ENCODE measurements at places on chromosomes 3 and 15.

DNA sequence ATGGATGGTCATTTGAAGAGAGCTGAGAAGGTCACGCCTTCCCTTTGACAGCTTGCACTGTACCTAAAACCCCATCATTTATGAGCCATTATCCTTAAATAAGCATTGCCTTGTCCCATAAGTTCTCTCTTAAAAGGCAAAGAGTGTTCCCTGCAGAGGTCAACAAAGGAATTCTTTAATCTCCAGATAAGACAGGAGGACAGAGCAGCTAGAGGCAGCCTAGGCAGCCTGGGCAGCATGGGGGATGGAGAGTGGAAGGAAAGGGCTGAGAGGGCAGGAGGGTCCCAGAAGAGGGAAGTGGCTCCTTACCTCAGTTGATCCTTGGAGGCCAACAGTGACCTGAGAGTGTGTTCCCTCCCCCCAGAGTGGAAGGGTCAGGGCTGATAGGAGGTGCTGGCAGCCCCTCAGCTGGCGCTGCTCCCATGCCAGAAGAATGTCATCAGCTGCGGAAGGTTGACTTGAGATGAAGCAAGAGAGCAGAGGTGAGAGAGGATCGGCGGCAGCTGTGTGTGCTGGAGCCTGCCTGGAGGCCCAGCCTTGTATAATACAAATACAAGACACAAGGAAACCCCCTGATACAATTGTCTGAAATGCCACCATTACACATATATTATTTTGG, 12.8 kb downstream of the KBTBD13 start:
- DNase-seq, result no peak

- no peak for DNase-seq
Observed at GRCh38 chr3:13415236-13415986, 4.7 kb downstream of the NUP210 start.

GRCh38 chr3:177420651-177421480, 223.6 kb upstream of the TBL1XR1 start:
- DNase-seq, result no peak

DNA sequence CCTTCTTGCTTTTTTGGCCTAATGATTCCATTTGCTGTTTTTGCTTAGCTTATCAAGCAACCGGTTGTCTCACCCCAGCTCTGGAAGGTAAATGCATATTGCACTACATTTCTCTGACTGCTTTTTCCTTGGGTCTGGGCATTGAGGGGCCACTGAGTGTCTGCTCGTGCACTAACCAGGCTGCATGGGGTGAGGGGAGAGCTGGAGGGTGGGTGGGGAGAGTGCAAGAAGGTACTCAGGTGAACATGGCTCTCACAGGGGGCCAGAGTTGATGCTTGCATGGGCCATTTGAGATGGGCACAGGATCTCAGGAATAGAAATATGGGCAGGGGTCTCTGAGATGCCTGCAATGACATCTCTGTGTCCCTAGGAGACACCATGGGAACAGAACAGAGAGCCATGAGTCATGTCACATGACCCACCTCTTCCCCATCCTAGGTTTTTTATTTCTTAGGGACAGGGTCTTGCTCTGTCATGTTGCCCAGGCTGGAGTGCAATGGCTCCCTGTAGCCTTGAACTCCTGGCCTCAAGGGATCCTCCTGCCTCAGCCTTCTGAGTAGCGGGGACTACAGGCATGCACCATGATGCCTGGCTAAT, 6.2 kb downstream of the ALPK3 start:
- no peak for DNase-seq

GRCh38 chr15:41983221-41983620, 10.9 kb upstream of the EHD4 start:
- DNase-seq, result no peak

DNA sequence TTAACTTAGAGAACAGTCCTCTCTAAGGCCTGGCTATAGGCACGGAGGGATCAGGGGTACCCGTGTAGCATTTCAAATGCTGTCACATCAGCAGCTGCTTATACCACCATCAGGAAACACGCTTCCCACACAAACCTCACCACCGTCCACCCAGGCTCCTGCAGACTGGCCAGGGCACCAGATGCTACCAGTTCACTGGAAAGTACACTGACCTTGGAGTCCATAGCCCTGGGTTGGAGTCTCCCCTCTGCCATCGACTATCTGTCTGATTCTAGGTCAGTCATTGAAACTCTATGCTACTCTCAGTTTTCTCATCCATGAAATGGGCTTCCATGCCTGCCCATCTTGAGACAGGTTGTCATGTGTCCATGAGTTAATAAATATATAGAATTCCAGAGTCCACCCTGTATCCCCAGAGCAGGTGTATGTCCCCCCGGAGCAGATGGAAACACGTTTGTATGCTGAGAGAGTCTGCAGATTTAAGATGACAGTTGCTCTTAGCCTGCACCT, 156.0 kb upstream of the SMAD3 start:
- DNase-seq, result no peak

- DNase-seq, result no peak
Observed at GRCh38 chr3:127525373-127525772, 65.2 kb downstream of the TPRA1 start.

GRCh38 chr3:181859518-181859917, 147.8 kb downstream of the SOX2 start:
- no peak for DNase-seq

- DNase-seq, result no peak
Observed at GRCh38 chr3:70308760-70309159, 3.7 kb downstream of the MDFIC2 start.

DNA sequence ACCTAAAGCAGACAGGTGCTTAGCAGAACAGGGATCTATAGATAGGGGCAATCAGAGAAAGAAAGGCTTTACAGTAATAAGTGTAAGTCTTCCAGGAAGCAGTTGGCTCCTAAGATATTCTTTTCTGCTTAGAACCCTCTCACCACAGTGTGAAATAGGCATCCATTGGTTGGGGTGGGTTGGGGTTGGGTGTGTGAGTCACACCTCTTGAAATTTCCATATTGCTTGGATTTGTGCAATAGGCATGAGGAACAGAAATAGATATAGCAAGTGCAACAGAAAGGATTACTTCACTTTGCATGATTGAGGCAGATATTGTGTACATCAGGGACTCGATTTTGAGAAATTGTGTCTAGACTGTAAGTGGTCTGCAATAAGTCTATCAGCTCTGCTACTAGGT, 200.1 kb upstream of the GAP43 start:
- DNase-seq, result no peak

DNA sequence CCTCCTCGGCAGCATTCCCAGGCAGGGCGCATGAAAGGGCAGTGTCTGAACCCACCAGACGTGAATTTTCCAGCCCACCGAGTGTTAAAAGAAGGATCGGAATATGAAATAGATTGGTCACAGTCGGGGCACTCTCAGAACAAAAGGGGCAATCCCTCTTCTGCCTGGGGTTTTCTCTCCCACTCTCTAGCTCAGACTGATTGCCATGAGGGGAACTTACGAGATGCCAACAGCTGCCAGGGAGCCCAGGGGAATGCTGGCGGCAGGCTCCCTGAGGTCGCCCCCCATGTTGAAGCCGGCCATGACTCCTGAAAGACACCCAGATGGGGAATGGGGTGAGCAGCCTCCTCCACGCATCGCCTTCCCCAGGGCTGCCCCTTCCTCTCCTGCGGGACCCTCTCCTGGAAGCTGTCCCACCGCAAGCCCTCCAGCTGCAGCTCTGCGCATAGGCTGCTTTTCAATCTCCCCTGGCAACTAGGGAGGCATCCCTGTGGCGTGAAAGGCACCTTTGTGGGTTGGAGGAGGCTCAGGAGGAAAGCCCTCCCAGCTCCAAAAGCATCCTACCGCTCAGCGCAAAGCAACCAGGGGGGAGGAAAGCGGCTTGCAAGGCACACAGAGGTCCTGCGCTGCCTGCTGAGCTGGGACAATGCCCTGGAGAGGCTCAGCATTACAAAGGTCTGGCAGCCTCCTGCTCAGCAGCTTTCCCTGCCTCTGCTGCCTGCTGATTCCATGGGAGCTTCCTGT, 64.8 kb upstream of the HEG1 start:
- no peak for DNase-seq

DNA sequence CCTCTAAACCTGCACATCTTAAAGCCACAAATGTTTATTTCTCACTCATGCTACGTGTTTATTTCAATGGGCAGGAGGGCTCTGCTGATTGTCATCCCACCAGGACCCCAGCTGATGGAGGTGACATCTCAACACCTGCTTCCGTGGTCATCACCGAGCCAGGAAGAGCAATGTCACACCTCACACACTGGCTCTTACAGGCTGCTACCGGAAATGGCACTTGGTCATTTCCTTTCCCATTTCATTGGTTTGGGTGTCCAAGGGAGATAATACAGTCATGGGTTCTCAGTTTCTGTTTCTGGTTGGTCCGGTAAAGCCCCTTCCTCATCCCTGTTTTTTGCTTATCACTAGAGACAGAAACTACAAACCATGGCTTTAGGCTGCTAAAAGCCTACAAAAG, 41.9 kb downstream of the ABHD2 start:
- no peak for DNase-seq

- no peak for DNase-seq
Observed at GRCh38 chr3:77040216-77040615, 317 bp downstream of the ROBO2 start.

DNA sequence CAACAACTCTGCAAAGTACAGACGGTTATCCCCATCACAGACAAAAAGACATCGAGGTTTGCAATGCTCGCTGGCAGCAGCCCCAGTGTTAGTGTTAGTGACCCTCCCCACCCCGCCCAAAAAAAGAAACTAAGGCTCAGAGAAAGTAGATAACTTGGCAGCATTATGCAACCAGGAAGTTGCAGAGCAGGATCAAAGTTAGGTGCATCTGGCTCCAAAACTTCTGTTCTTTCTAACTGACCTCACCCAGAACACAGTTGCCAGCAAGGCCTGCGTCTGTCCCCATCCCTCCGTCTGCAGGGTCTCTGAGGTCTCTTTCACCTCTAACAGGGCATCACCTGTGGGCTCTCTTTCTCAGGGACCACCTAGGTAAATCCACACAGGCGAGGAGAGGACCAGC, 51.5 kb downstream of the BDH1 start:
- DNase-seq, result no peak

GRCh38 chr15:35330916-35331315, 215.0 kb downstream of the DPH6 start:
- DNase-seq, result no peak

DNA sequence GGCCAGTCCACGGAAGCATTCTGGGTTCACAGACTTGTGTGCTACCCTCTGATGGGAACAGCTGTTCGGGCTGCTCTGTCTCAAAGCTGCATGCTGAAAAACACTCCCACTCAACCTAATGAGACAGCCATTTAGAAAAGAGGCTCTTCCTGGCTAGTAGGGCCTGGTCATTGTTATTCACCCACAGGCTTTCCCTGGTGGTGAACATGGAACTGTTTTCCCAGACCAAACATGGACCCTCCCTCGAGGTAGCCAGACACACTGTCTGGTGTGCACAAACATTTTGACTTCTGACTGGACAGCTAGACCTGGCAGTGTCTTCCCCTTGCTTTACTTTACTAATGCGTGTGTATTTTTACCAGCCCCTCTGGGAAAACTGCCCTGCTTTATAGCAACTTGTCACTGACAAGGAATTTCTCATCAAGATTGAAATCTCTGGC, 39.0 kb downstream of the MECOM start:
- no peak for DNase-seq

DNA sequence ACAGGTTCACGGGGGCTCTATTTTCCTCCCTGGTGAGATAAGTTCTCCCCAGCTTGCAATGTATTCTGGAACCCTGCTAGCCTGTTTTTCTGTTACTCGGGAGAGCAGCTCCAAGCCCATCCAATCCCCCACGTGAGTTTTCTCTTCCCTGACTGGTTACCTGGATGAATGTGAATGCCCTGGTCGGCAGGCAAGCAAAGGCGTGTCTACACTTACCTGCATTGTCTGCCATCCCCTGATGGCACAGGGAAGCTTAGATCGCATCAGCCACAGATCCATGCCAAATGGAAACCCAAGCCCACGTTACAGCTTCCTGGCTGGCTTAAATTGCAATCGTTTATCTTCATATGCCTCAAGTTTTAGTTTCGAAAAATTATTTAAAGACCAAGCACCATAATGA, 149.9 kb downstream of the FOXP1 start:
- no peak for DNase-seq

DNA sequence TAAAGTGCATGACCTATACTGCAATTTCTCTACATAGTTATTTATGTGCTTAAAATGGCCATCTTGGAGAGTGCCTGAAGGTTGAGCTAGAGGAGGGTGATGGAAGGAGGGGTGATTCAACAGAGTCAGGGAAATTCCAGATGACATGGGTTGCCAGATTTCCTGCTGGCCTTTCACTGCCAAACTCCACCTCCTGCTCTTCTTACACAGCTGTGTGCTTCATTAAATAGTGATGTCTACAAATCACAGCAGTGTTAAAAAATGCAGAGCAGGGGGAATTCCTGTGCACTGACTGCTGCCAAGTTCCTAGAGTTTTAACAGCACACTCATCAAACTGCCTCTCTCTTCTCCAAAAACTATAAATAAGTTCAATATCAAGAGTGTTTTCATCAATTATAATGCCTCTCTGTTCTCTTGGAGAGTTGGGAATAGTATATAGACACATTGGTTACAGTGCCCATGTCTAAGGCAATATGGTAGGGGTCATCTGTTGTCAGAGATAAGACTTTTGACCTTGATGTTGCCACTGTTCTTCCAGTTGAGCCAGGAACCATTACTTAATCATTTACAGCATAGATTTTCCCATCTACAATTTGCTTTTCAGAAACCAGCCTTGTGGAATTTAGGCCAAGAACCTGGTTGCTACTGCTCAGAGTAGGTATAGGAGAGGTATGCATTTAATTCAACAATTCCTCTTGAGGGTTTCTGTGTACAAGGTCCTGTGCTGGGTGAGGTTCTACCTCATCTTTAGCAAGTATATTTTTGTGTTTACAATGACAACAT, 79.6 kb downstream of the TP63 start:
- no peak for DNase-seq

DNA sequence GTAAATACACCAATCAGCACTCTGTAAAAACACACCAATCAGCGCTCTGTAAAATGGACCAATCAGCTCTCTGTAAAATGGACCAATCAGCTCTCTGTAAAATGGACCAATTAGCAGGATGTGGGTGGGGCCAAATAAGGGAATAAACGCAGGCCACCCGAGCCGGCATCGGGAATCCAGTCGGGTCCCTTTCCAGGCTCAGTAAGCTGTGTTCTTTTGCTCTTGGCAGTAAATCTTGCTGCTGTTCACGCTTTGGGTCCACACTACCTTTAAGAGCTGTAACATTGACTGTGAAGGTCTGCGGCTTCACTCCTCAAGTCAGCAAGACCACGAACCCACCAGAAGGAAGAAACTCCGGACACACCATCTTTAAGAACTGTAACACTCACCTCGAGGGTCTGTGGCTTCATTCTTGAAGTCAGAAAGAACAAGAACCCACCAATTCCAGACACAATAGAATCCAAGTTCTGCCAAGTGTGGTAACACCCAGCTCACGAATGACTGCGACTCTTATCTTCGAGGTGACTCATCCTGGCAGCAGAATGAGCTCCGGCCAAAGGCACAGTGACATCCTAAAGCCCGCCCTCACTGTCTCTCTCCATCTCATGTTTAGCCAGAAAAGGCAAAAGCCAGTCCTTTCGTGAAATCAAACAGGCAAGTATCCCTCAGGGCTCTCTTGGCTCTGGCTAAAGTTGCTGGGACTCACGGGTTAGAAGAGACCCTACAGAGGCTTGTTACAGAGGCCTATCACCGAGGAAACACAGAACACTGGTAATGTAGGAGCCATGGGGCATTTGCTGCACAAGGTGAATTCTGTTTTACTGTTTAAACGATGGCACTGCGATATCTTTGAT, 155.2 kb downstream of the FAM43A start:
- no peak for DNase-seq

All from cortex of kidney (tissue), 1 donor.